ENCODE measurements at places on chromosomes 7 and 10.

DNA sequence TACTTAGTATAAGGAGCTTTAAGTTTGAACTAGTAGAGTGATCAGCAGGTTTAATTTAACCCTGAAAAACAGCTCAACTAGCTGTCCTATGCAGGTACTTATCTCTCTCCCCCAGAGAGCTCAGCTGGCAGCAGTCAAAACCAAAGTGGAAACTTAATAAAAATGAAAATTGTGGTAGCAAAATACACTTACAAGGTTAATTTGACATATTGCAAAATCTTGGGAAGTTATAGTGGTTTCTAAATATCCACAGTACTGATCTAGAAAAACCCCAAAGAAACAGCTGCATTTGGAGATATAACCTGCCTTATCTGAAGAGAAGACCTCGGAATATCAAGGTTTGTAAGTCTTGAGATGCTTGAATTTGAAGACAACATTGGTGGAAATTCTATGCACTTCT, 269.2 kb downstream of the RNLS start:
- no peak for DNase-seq

DNA sequence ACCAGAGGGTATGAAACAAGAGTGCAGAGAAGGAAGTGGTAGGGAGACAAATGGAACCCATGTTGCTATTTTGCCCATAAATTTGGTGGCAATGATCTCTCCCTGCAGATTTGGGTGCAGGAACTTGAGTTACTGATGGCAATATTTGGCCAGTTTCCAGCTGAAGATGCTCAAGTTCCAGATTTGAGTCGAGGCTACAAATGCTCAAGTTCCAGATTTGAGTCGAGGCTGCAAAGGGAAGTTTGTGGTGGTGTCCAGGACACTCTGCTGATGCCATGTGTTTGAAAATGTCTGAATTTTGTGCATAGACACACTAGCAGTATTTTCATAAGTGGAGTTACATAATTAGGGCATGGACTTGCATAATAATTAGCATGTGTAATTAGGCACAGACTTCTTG, 40.8 kb downstream of the TBXAS1 start:
- no peak for DNase-seq

DNA sequence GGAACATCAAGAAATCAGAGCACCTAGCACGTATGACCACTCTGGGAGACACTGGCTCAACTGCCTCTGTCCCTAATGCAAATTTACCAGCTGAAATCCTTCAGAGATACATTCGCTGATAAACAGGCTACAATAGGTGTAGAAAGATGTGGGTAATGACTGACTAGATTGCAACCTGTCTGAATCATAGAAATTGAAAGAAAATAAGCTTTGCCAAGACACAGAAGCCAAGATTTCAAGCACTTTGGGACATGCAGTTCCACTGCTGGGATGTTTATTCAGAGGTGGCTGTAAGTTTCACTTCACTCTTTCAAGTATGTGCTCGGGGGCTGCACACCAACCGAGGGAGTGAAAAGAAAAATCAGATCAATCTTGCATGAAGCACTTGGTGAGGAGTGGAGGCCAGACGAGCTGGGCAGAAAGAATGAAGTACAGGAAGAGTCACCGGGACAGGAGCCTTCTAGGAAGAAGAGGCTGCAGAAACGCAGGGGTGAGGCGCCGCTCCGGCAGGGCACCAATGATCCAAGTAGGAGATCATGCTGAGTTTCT, 276.7 kb downstream of the PARD3 start:
- DNase-seq = no peak

DNA sequence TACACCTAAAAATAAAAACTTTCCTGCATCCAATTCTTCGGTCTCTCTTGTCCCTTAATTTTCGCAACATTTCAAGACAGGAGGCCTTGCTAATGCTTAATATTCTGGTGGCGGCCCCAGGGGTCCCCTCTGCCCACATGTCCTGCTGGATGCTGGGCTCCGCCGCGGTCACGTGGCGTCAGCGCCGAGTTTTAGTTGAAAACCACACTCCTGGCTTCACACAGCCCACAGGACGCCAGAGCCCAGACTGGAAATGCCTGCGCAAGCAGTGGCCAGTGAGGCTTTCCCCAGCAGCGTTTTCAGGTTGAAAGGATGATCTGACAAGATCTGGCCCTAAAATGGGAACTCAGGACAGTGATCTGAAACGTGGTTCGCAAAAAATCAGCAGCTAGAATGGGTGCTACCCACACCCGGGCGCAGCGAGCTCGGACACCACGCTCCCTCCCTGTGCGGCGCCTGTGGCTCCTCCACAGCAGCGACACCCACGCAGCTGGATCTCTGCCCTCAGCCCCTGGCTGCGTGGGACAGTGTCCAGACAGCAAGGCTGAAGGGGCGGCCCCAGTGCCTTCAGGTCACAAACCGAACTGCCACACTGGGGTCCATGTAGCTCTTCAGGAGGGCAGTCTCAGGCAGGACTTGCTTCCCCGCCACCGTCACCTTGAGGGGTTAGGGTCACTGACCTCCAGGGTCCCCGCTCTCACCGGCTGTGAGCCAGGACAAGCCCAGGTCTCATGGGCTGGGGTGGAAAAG, 11.6 kb upstream of the CYREN start:
- DNase-seq = no peak

GRCh38 chr10:68231106-68231816, 652 bp downstream of the ATOH7 start:
- no peak for DNase-seq

GRCh38 chr10:58087896-58088295, 179.8 kb downstream of the IPMK start:
- no peak for DNase-seq

- DNase-seq = no peak
These were observed 30.0 kb downstream of the TSPAN15 start for GRCh38 chr10:69481305-69481704.

- DNase-seq = no peak
These were observed 14.4 kb downstream of the PIP4K2A start for GRCh38 chr10:22699976-22700375.

GRCh38 chr7:12670000-12670729, 17.3 kb upstream of the ARL4A start:
- no peak for DNase-seq

GRCh38 chr7:106841896-106842390, 23.1 kb upstream of the PIK3CG start:
- no peak for DNase-seq

GRCh38 chr7:17947620-17948019, 7.3 kb upstream of the SNX13 start:
- no peak for DNase-seq

DNA sequence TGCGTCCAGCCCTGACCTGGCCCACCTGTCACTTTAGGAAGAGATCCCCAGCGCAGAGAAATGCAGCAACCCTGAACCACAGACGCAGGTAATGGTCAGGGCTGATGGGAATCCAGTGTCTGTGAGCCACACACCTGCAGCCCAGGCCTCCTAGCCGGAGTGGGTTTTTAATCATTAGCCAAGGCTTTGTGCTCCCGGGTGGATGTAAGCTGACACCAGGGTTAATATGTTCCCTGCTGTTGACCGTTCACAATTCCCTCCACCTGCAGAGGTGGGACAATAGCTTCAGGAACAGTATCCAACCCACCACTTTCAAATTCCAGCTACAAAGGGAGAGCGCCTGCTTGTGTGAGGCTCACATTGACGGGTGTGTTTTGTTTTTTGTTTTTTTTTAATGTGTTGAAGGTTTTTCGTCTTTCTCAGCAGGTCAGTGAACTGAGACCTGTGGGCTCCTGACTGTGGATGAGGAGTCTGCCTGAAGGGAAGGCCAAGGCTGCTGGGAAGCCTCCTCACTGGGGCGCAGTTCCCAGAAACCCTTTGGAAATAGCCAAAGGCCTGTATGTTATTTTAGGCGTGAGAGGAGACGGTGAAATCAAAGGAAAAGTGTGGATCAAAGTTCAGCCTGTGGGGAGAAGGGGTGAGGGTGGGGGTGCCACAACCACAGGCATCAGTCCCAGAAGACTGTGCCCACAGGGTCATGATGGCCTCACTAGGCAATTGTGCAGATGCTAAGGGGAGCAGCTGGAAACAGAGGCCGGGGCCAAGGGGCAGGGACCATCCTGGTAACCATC, 111.1 kb downstream of the TNS3 start:
- DNase-seq = no peak

GRCh38 chr7:24709585-24710360, 47.5 kb downstream of the GSDME start:
- no peak for DNase-seq

GRCh38 chr10:70985824-70986622, 97.7 kb upstream of the PCBD1 start:
- no peak for DNase-seq

DNA sequence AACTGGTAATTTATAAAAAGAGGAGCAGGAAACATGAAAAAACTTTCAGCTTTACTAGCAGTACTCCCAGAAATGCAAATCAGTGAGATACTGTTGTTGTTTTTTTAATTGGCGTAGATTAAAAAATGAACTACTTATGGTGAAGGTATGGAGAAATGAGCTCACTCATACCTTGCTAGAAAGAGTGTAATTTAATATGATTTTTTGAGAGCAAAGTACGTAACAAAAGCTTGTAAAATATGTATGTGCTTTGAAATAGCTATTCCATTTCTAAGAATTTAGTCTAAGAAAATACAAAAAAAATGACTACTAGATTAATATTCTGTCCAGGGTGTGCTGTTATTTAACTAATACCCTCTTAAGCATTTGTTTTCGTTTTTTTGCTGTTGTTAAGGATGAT, 5.5 kb downstream of the CUL1 start:
- DNase-seq = no peak

GRCh38 chr10:128035557-128035973, 90.7 kb downstream of the MKI67 start:
- DNase-seq = peak; percentile 28

DNA sequence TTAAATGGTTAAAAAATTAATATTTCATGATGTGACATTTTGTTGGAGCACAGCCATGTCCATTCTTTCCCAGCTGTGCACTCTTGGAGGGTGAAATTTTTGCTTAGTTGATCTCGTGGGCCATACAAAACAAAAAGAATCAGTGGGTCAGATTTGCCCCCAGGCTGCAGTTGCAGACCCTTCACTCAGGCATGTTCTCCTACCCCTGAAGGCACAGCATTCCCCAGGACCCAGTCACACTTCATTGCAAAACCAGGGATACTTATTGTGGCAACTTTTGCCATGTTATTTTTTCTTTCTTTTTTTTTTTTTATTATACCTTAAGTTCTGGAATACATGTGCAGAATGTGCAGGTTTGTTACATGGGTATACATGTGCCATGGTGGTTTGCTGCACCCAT, 6.0 kb downstream of the TAS2R40 start:
- DNase-seq = no peak

DNA sequence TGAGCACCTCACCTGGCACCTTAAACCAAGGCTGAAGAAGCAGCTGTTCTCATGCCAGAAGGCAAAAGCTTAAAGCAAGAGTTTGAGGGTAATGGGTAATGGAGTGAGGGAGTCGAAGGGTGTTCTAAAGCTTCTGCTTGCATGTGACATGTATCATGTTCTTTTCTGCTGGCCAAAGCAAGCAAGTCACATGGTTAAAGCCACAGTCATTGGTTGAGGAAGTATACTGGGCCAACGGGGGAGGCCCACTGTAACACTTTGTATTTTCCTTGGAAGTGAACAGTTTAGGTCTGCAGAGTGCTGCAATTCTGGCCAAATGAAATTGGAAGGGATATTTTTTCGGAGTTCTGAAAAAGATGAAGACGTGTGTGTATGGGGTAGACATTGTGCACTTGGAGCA, 75.7 kb downstream of the REEP3 start:
- no peak for DNase-seq

- no peak for DNase-seq
These were observed 141.5 kb downstream of the ADCY1 start for GRCh38 chr7:45715471-45716352.

DNA sequence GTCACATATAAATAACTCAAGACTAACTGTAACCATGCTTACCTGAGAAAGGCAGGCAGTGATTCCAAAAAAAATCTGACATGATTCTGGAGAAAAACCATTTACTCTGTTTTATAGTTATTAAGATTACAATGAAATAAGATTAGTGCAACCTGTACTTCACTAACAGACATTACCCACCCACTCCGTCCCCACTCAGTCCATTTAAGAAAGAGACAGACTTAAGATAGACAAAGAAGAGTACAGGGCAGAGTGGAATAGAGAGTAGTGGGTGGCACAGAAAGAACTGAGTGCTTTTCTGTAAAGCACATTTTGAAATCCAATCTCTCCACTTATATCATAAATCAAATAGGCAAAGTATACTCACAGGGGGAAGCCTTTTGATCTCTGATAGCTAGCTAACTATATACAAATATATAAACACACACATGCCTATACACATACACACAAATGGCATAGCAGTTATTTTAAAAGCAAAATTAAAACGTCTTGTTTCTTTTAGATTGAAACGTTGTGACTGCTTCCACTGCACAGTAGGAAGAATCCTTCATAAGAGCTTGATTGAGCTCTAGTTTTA, 11.9 kb downstream of the PAXIP1 start:
- no peak for DNase-seq

GRCh38 chr7:99141841-99142726, 1.8 kb downstream of the SMURF1 start:
- peak; percentile 66 for DNase-seq

DNA sequence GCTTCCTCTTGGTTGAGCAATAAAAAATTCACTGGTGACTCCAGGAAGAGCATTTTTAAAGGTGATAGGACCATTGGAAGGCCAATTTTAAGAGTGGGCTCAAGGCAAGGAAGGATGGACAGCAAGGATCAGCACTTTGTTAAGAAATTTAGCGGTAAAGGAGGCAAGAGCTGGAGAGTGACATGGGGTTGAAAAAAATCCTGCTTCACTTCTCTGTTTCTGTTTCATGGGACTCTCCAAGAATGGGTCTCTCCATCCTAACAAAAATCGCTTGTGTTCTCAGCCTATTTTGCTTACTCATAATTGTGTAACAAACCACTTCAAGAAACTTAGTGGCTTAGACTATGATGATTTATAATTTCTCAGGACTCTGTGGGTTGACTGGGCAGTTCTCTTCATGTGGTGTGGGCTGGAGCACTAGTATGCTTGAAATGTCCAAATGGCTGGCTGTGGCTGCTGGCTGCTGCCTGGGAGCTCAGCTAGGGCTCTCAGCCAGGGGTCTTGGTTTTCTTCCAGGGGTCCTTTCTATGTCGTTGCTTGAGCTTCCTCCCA, 59.8 kb upstream of the ZNRF2 start:
- DNase-seq = no peak

DNA sequence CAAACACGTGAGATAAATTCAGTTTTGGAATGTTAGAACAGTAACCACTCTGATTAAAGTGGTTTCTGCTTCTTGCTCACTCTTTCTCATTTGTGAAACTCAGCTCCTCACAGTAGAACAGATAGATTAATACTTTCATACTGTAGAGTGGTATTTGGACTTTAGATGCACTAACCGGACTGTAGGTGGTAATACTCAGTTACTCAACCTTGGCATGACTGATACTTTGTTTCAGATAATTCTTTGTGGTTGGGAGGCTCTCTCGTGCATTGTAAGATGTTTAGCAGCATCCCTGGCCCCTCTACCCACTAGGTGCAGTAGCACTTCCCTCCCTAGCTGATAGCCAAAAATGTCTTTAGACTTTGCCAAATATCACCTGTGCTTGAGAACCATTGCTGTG, 37.6 kb downstream of the MCU start:
- DNase-seq = no peak

- DNase-seq = no peak
These were observed 65.0 kb downstream of the STK17A start for GRCh38 chr7:43647673-43648472.

Measured in T follicular helper cell (primary cell).